ENCODE measurements at places on chromosomes 16 and 17. TPM values are rescaled to one million over a fixed set of nuclear protein-coding genes. Genes with fewer than 3 reads are reported as not detected.

- no peak for DNase-seq
Observed at GRCh38 chr17:34623856-34624766, 44.7 kb downstream of the TMEM132E start.

Gene TOP2A
- total RNA-seq: 310 TPM

DNA sequence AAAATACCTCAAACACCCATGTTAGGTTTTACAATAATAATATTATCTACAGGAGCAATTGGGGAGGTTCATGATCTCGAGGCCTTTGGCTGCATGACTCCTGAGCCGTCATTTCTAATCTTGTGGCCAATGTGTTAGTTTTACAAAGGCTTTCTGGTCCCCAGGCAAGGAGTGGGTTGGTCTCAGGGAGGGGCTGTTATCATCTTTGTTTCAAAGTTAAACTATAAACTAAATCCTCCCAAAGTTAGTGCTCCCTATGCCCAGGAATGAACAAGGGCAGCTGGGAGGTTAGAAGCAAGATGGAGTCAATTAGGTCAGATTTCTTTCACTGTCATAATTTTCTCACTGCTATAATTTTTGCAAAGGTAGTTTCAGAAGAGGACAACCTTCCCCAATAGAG is 9.1 kb upstream of the CCL5 start:
- peak; percentile 75 for DNase-seq

GRCh38 chr17:58319173-58320162 is 9.1 kb downstream of the TSPOAP1 start:
- DNase-seq: peak; percentile 40

- no peak for DNase-seq
Observed at GRCh38 chr16:4868026-4868425, 20.7 kb downstream of the UBN1 start.

Gene SLC12A3
- not detected for total RNA-seq

- DNase-seq: no peak
Observed at GRCh38 chr17:59863616-59864015, 29.1 kb downstream of the TUBD1 start.

Gene SCIMP
- not detected for total RNA-seq

DNA sequence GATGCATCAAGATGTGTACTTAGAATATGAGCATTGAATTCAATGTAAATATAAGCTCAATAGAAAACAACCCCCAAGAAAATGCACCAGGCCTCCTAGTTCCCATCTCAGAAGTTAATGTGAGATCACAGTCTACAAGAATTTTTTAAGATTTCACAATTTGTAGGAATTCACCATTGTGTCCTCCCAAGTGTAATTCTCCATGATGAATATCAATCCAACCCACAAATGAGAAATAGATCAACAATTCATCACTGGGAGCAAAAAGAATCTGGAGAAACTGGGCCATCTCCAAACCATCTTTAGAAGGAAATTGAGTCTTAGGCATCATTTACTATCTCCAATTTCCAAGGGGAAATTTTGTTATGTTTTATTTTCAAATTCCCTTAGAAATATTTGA is 310.5 kb upstream of the GOT2 start:
- no peak for DNase-seq

- no peak for DNase-seq
Observed at GRCh38 chr16:54060599-54061421, 225.8 kb downstream of the IRX3 start.

GRCh38 chr17:70139449-70139993 is 29.8 kb upstream of the KCNJ2 start:
- no peak for DNase-seq

Measured in activated CD8-positive, alpha-beta memory T cell treated with anti-CD3 and anti-CD28 coated beads, Interleukin-2, amount 10 ng/mL, durations not matched to agents 7 days and 5 days (primary cell).